ENCODE measurements at places on chromosomes 4 and X.

GRCh38 chrX:69724307-69724706, 108.4 kb downstream of the EDA start:
- DNase-seq: no peak

- DNase-seq: peak; percentile 31
Measured at GRCh38 chrX:21975812-21976211, 35.3 kb downstream of the SMS start.

GRCh38 chrX:84182516-84182915, 5.5 kb downstream of the RPS6KA6 start:
- no peak for DNase-seq

DNA sequence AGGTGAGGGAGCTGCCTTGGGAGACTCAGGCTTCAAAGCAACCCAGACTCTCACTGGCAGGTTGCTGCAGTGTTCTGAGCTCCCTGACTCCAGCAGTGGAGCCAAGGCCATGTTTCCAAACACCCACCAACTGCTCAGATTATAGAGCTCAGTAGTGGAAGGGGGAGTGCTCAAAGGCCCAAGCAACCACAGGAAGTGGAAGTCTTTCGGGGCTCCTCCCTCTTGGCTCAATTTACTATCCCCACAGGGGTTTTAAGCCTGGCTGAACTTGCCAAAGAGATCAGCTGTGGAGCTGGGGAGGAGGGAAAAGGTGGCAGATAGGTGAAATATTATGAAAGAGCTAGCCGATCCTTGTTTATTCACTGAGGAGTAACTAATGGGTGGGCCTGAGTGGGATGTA, 82.5 kb downstream of the HPRT1 start:
- DNase-seq: peak; percentile 59

GRCh38 chr4:74258963-74259362, 49.3 kb upstream of the EPGN start:
- no peak for DNase-seq

GRCh38 chr4:15575966-15576365, 79.2 kb downstream of the FBXL5 start:
- no peak for DNase-seq

- DNase-seq: peak; percentile 3
Measured at GRCh38 chrX:147803948-147804347, 107.8 kb upstream of the FMR1 start.

- DNase-seq: peak; percentile 36
Measured at GRCh38 chrX:39336671-39337311, 535.5 kb downstream of the MID1IP1 start.

- DNase-seq: no peak
Measured at GRCh38 chr4:157020882-157021281, 49.3 kb upstream of the PDGFC start.

DNA sequence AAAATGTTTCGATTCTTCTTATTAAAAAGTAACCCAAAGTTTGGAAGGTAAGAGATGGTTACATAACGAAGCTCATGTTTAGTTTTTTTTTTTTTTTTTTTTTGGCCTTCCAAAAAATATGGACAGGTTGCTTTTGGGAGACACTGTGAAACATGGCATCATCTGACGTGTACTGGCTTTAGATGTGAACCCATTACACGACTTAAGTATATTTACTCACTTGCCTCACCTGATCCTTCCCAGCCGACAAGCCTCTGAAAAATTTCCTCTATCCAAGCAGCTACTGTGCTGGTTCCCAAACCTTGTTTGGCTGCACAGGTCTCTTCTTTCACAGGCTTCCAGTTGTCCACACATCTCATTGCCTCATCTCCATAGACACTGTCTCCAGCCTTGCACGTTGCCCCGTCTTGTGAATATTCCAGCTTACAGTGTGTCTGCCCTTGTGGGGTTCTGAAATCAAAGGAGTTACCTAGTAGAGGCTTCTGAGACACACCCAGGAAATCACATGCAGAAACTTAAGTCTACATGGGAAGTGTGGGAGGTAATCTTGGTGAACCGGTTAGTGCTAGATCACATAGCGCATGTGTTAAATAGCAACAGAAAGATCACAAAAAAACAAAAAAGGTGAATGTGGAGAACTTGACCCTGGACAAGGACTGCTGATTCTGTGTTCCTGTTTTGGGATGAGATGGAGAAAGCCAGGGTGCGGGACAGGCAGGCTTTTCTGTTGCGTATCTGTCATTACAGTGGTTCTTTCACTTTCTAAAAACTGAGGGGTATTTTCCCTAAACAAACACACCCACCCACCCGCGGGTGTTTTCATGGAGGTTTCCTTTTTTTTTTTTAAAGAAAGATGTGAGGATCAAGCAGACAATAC, 328.6 kb downstream of the ARHGAP10 start:
- DNase-seq: no peak

DNA sequence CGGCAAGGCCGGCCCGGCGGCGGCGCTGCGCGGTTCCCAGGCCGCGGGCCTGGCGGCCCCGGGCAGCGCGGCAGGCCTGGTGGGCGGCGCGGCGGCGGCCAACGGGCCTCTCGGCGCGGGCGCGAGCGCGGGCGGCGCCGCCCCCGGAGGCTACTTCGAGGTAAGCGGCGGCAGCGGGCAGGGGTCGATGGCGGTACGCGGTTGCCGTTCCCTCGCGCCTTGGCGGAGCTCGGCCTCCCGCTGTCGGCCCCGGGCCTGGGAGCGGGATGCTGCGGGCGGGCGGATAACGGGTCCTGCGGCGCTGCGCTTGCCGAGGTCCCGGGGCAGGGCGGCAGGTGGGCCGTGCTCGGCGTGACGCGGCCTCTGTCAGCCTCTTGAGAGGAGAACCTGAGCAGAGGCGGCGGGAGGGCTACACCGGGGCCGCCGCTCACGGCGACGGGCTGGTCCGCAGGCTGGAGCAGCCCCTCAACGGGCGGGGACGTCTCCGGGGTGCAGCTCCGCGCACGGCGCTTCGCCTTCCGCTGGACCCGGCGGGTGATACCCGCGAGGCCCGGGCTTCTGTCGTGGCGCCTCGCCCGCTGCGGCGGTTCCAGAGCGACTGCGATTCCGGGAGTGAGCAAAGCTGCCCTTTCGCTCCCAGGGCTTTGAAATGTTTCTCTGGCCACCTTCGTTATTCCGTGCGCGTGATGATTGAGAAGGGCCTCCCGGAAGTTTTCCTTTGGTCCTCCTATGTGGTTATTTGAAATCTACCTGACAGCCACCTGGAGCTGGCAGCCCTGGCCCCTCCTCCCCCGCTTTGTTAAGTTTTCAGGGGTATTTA, 774 bp downstream of the FAM193A start:
- no peak for DNase-seq

DNA sequence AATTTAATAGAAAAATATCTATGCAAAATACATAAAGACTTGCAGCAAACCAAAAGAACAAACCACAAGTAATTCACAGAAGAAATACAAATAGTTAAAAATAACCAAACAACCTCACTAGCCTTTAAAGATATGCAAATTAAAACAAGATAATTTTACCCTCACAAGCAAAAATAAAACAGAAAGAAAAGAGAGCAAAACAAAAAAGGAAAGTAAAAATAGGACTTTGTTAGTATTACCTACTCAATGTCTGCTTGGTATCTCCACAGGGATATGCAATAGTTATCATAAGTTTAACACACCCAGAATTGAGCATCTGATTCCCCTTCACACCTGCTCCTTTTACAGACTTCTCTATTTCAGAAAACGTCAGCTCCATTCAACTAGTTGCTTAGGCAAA, 737.5 kb upstream of the MAGEB2 start:
- no peak for DNase-seq

DNA sequence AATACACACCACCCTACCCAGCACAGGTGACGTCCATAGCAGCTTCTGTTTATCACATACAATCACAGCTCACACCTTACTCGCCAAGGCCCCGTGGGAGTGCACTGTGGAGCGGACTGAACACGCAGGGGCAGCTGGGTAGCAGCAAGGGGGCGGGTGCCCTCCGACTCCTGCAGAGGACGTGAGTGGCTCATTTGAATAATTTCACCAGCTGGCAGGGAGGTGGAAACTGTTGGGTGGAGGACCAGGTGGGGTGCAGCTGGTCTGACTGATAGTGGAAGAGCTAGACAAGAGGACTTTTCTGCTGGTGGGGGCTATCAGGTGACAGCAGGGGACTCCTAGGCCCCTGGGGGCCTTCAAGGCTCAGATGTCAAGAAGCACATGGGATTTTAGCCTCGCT, 16.3 kb downstream of the MAN2B2 start:
- DNase-seq: no peak

- DNase-seq: no peak
Measured at GRCh38 chr4:86993909-86994681, 59.3 kb downstream of the AFF1 start.

DNA sequence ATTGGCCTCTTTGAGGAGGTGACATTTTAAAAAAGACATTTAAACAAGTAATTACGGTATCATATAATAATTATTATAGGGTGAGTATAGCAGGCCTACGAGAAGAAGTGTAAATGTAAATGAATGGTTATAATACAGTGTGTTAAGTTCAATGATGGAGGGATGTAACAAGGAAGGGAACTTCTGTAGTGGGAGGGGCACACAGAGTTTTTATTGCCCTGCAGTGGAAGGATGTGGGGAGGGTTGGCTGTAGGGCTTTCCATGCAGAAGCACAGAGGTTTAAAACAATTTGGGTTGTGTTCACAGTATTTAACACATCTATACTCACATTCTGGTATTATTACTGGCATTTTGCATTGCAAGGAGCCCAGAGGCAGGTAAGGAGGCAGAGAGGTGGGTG, 41.1 kb downstream of the AFF1 start:
- no peak for DNase-seq

DNA sequence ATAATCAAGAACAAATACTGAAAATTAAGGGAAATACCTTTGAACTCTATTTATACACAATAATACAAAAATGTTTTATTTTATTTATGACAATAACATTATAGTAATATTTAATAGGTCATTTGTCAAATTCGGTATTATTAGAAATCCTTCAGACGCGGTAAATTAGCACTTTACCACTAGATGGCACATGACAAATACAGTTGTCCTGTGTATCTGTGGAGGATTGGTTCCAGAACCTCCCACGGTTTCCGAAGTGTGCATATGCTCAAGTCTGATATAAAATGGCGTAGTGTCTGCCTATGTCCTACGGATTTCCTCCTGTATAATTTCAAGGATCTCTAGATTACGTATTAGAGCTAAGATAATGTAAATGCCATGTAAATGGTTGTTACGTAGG, 8.1 kb upstream of the LINC00632 start:
- DNase-seq: no peak

DNA sequence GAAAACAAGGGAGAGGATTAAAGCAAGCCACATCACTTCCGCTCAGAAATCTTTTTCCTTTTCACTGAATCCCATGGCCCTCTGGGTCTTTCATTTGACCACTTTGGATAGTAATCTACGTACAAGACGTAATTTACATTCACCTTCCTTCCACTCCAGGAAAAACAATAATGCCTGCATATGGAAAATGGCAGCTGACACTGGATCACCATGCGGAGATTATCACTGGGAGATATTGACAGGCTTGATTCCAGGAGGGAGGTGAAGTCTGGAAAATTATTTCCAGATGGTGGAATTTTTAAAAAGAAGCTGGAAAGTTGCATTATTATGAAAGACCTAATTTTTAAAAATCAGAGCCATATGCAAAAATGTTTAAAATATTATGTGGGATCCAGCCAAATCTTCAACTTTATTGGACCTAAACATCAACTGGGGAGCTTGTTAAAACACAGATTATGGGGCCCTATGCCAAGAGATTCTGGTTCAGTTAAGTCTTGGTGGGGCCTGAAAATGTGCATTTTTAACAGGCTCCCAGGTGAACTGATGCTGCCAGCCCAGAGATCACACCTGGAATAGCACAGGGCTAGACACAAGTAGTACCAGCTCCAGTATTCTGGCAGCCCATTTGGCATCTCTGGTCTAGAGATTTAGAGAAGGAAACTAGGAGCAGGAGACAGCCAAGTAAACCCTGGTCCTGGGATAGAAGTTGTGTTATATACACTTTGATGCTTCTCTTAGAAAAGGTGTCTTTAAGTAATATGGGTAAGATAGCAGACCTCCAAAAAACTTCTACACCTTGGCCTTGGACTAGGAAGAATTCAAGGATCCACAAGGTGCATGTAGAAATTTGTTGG, 290.3 kb upstream of the LDB2 start:
- no peak for DNase-seq

GRCh38 chr4:21447301-21448054, 501.1 kb downstream of the KCNIP4 start:
- DNase-seq: no peak

DNA sequence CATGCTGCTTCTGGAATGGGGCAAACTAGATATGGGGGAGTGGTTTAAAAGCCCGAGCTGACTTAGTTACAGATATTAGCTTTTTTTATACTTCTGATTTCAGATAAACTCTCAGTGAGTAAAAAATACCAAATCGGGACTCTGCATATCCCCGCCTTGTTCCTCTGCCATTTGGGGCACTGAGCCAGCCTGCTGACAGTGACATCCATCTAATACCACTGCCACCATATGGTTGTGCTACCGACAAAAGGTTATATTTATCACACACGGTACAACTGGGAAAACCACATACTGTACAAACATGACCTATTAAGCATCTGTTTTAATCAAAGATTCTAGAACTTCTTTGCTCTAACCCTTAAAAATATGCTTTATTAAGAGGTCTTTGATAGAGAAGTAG, 78.7 kb downstream of the GALNT7 start:
- DNase-seq: no peak

DNA sequence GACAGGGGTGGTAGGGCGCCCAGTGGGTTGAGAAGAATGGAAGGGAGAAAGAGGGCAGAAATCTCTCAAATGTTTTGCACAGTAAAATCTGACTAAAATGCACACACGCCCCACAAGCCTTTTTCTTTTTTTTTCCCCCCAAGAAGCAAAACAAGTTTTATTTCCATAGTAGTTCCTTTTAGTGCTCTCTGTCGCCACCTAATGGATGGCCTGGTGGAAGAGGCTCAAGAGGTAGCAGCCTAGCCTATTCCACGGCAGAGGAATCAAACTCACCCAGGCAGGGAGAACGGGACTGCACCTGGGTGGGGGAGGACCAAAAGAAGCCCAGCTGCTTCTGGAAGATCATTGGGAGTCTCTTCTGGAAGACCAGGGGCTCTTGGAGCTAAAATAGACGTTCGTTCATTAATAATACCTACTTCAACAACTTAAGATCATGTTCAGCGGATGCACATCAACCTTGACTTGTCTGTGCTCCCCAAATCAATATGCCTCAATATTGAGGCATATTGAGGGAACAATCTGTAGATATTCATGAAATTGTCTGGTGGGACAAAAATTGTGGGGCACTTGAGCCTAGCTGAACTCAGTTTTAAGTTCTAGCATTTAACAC, 31.6 kb upstream of the IRAK1 start:
- DNase-seq: peak; percentile 43

DNA sequence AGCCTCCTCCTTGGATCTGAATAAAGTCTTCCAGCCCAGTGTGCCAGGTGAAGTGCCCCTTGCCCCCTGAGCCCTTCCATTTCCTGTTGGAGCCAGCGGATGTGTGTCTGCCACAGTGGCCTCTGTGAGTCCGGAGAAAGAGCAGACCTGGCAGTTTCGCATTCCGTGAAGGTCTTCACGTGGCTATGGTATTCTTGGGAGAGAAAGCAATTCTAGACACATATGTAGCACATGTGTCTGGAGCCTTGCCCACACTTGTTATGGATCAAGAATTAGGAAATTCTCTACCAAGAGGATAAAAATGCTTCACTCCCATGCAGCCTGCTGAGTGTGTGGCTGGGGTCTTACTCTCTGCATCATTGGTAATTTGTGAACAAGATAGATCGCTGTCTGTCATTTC, 130.9 kb downstream of the REPS2 start:
- no peak for DNase-seq
